ENCODE measurements at places on chromosomes 6 and 20. TPM values are rescaled to one million over a fixed set of nuclear protein-coding genes. Genes with fewer than 3 reads are reported as not detected.
A peak's percentile ranks its signal among the peaks of the same experiment; 100 is the strongest.

GRCh38 chr20:11378252-11378651 is 539.4 kb upstream of the BTBD3 start:
- DNase-seq: no peak
- no peaks in the 10 kb centered on the region for H3K27me3 ChIP-seq
- H3K27ac ChIP-seq: no peak overlapping the region
- no peaks in the 10 kb centered on the region for H3K4me1 ChIP-seq

DNA sequence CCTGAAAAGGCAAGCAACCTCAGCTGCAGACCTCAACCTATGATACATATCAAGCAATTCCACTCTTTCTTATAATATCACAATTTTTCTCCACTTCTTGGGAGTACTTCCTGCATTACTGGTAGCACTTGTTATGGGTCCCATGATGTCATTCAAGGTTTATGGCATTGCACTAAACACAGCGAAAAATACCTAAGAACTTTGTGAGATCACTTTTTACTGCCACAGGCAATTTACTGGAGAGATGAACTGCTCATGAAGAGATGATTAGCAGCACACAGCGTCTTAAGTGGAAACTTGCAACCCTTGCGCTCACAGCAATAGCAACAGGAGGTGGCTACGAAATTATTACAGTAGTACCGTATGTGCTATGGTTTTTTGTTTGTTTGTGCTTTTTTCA is 19.3 kb upstream of the RIMS4 start:
- no peak overlapping the region for H3K4me3 ChIP-seq
- no peak for DNase-seq
- H3K27ac ChIP-seq: no peak overlapping the region

- peak; percentile 65 for DNase-seq
- no peak overlapping the region for H3K4me3 ChIP-seq
- no peaks in the 10 kb centered on the region for H3K27me3 ChIP-seq
- H3K36me3 ChIP-seq: no peaks in the 10 kb centered on the region
Measured at GRCh38 chr20:40631119-40631631, 57.9 kb downstream of the MAFB start.

HFE gene
- total RNA-seq: 5.1 TPM

- H3K27ac ChIP-seq: no peak overlapping the region
- H3K36me3 ChIP-seq: peaks cover 63% of the 10 kb centered on the region
- peaks cover 21% of the 10 kb centered on the region for H3K4me1 ChIP-seq
Measured at GRCh38 chr20:17941826-17942196, 26.8 kb downstream of the SNX5 start.

- no peak overlapping the region for H3K27ac ChIP-seq
- peaks cover 4% of the 10 kb centered on the region for H3K36me3 ChIP-seq
- H3K4me1 ChIP-seq: no peaks in the 10 kb centered on the region
- no peaks in the 10 kb centered on the region for H3K27me3 ChIP-seq
Measured at GRCh38 chr6:38184585-38185080, 365.1 kb downstream of the ZFAND3 start.

SLC17A1 gene
- total RNA-seq: not detected

FOXQ1 gene
- total RNA-seq: 11.2 TPM

- DNase-seq: no peak
- no peaks in the 10 kb centered on the region for H3K27me3 ChIP-seq
- H3K4me3 ChIP-seq: no peak overlapping the region
- no peaks in the 10 kb centered on the region for H3K36me3 ChIP-seq
- H3K27ac ChIP-seq: no peak overlapping the region
Measured at GRCh38 chr6:129525055-129525454, 184.9 kb downstream of the ARHGAP18 start.

- no peak overlapping the region for H3K4me3 ChIP-seq
- no peaks in the 10 kb centered on the region for H3K27me3 ChIP-seq
- no peaks in the 10 kb centered on the region for H3K36me3 ChIP-seq
- no peak overlapping the region for H3K27ac ChIP-seq
- DNase-seq: no peak
Measured at GRCh38 chr6:146878952-146879340, 280.2 kb downstream of the ADGB start.

DNA sequence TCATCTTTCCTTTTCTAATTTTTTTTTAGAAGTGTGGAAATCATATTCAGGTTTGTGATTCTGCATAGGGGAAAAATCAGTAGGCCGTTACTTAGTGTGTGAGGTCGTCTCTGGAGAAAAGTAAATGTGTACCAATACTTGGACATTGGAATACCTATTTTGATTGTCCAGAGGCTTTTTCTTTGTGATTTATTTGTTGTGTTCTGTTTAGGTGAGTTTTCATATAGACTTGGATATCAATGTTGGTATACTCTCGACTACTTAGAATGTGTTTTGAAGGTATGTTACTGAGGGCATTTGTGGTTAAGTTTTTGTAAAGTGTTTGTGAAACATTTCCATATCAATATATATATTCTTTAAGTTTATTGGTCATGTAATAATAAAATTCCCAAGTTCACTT is 2.3 kb downstream of the CD2AP start:
- peaks cover 13% of the 10 kb centered on the region for H3K4me1 ChIP-seq
- no peaks in the 10 kb centered on the region for H3K36me3 ChIP-seq
- no peak for DNase-seq
- H3K27me3 ChIP-seq: no peaks in the 10 kb centered on the region

SAMD10 gene
- 3.6 TPM for total RNA-seq

GRCh38 chr6:109308018-109308492 is 74.2 kb downstream of the CD164 start:
- H3K27me3 ChIP-seq: no peaks in the 10 kb centered on the region
- no peaks in the 10 kb centered on the region for H3K4me1 ChIP-seq
- no peaks in the 10 kb centered on the region for H3K36me3 ChIP-seq
- H3K4me3 ChIP-seq: no peak overlapping the region

DNA sequence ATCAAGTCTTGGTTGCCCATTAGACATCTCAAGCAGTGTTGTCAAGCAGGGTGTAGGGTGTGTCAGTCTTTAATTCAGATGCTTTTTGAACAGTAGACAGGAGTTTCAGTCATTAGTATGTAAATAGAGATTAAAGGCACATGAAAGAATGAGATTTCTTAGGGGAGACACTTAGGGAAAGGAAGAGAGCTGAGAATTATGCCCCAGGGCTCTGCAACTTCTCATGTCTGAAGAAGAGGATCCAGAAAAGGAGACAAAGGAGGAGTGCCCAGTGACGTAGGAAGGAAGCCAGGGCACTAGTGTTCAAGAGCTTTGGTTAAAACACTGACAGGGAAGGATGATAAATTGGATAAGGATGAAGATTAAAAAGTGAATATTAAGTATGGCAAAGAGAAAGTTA is 569.7 kb downstream of the NKAIN2 start:
- H3K36me3 ChIP-seq: no peaks in the 10 kb centered on the region
- no peaks in the 10 kb centered on the region for H3K4me1 ChIP-seq
- no peaks in the 10 kb centered on the region for H3K27me3 ChIP-seq
- no peak for DNase-seq

GSTA2 gene
- total RNA-seq: 35.8 TPM

DNA sequence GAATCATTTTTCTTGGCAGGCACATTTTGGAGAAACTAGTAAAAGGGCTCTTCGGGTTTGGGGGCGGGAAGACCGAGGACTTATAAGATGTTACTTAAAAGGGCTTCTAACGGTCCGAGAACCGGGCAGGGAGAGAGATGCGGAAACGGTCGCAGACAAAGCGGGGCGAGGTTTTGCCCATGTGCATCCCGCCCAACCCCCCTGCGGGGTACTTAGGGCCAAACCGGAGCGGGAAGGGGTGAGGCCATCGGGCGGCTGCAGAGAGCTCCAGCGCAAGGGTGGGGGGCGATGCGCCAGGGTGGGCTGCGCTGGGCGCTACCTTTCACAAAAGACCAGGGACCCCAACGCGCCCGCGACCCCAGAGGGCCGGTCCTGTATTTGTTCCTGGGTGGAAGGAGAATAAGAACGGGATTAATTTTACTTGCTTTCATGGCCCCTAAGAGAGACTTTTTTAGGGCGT is 616 bp downstream of the TUBB start:
- H3K27ac ChIP-seq: peak overlapping the region; percentile 92
- peaks cover 68% of the 10 kb centered on the region for H3K4me1 ChIP-seq
- peaks cover 24% of the 10 kb centered on the region for H3K36me3 ChIP-seq
- peak overlapping the region; percentile 77 for H3K4me3 ChIP-seq
- H3K27me3 ChIP-seq: no peaks in the 10 kb centered on the region

CRYBG1 gene
- total RNA-seq: 25.7 TPM

- no peaks in the 10 kb centered on the region for H3K4me1 ChIP-seq
- no peak overlapping the region for H3K27ac ChIP-seq
- no peak for DNase-seq
- no peaks in the 10 kb centered on the region for H3K36me3 ChIP-seq
- no peaks in the 10 kb centered on the region for H3K27me3 ChIP-seq
Measured at GRCh38 chr6:47653706-47654105, 44.7 kb upstream of the ADGRF4 start.

DNA sequence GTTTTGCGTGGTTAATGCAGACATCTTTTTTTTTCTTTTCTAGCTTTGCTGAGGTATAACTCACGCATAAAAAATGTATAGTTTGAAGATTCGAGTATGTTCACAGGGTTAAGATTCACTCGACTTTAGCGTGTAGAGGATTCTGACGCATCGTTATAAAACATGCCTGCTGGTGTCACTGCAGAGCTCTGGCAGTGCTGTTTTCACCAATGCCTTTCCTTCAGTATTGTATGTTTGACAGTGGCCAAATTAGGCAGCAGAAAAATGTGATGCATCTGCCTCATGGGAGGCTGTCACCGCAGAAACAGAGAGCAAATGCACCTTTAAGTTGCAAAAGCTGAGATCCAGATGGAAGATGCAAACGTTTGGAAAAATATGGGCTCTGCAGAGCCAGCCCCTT is 18.0 kb upstream of the SIRPB2 start:
- DNase-seq: no peak
- no peak overlapping the region for H3K4me3 ChIP-seq

DNA sequence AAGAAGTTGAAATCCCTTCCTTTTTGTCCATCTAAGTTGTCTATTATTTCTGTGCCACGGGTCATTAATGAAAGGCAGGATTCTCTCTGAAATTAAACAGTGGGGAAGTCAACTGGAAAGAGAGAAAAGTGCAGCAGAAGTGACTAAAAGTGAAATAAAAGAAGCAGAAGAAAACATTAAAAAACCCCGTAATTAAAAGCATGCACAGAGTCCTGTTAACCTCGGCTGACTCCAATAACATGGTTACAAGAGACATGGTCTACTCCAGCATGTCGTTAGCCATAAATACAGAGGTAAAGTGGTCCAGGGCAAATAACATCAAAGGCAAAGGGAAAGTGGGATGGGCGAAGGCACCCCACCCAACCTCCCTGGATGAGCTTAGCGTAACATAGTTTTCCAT is 13.0 kb upstream of the MOXD1 start:
- no peak overlapping the region for H3K4me3 ChIP-seq
- no peak for DNase-seq
- no peak overlapping the region for H3K27ac ChIP-seq
- H3K4me1 ChIP-seq: no peaks in the 10 kb centered on the region
- no peaks in the 10 kb centered on the region for H3K27me3 ChIP-seq

CDC5L gene
- 24.0 TPM for total RNA-seq

C2 gene
- 170 TPM for total RNA-seq

CPXM1 gene
- total RNA-seq: 0.55 TPM

HM13 gene
- 141 TPM for total RNA-seq

DNA sequence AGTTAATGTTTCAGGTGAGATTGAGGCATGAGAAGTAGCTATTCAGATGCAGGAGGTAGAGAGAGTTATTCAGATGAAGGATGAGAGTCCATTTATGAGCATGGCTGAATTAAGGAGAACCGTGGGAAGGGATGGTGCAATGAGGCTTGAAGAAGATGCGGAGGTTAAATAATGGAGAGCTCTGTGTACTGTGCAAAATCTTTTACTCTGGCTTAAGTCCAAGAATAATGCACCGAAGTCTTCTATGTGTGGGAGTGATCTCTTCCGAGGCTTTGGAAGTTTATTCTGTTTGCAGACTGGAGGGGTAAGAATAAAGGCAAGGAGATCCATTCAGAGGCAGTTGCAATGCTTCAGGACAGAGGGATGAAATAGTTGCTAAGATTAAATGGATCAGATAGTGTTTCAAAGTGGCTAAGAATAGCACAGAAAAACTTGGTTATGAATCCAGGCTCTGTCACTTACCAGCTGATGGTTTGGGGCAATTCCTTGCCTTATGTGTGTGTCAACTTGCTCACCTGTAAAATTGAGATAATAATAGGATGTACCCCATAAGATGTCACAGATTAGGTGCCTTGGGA is 467.1 kb downstream of the HDGFL1 start:
- H3K27ac ChIP-seq: no peak overlapping the region
- no peaks in the 10 kb centered on the region for H3K4me1 ChIP-seq
- no peak overlapping the region for H3K4me3 ChIP-seq
- DNase-seq: no peak
- H3K36me3 ChIP-seq: no peaks in the 10 kb centered on the region

TPX2 gene
- 6.7 TPM for total RNA-seq

DNA sequence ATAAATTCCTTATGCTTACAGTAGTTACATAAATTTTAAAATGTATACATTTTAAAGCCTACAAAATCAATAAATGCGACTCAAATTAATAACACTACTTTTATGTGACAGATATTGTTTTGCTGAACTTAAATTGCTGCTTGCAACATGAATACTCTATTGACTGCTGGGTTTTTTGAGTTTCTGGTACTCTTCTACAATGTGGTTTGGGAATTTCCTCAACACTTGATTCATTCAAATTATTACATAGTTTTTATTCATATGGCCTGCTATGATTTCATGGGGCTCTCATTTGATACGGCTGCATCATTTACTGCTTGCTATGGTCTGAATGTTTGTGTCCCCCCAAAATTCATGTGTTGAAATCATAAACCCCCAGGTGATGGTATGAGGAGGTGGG is 2.3 kb upstream of the TXLNB start:
- H3K4me3 ChIP-seq: no peak overlapping the region
- no peak for DNase-seq
- H3K27me3 ChIP-seq: no peaks in the 10 kb centered on the region
- no peak overlapping the region for H3K27ac ChIP-seq
- H3K4me1 ChIP-seq: peaks cover 26% of the 10 kb centered on the region
- H3K36me3 ChIP-seq: no peaks in the 10 kb centered on the region
